ENCODE measurements at places on chromosomes 5 and 9. TPM values are rescaled to one million over a fixed set of nuclear protein-coding genes. Genes with fewer than 3 reads are reported as not detected.

The INSL4 gene
- total RNA-seq, result not detected

The CAMK4 gene
- total RNA-seq, result 0.79 TPM

GRCh38 chr5:177526791-177527190 lies 10.0 kb upstream of the DDX41 start:
- no peak for DNase-seq

GRCh38 chr5:178236126-178236525 lies 3.5 kb upstream of the PHYKPL start:
- no peak for DNase-seq

- peak; percentile 92 for DNase-seq
These were observed 583 bp downstream of the DIAPH1 start for GRCh38 chr5:141618030-141618803.

The FOXD4 gene
- total RNA-seq, result 0.19 TPM

The C9orf50 gene
- not detected for total RNA-seq

DNA sequence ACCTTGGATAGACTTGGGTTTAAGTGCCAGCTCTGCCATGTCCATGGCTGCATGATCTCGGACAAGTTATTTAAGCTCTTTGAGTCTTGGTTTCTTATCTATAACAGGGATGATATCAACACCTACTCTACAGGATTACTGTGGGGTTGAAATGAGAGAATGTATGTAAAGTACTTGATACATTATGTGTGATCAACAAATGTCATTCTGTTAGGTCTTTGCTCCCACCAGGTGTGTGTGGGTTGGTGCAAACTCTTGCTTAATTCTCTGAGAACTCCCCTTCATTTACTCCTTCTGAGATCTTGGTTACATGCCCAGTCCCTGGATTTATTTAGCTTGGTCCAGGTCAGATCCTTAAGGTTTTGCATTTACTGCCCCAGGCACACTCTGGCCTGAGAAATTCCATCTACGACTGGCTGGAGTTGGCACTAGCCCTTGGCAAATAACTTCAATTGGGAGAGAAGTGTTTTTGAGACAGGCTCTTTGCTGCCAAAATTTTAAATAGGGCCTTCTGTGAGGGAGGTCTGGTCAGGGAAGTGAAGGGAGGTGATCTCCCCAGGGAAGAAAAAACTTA lies 63.5 kb upstream of the KLF9 start:
- no peak for DNase-seq

The PPIC gene
- 13.6 TPM for total RNA-seq

GRCh38 chr9:137219757-137220316 lies 2.2 kb downstream of the RNF208 start:
- no peak for DNase-seq

- DNase-seq, result no peak
These were observed 156.6 kb downstream of the TLR4 start for GRCh38 chr9:117860849-117861248.

DNA sequence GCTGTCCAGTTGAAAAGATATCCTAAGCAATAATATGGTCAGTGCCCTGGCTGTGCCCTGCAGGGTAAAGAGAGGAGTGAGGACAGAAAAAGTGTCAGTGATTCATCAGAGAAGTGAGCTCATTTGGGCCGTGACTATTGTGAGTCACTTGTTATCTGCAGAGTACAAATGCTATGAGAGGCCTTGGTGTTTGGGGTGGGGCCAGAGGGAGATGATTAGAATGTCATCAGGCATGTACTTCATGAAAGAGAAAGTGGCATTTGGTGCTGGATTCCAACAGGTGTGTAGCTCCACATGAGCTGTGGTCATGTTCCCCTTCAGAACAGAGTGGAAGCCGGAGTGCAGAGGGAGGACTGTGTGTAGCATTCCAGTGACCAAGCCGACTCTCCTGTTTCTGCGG lies 174.1 kb downstream of the KDM4C start:
- DNase-seq, result no peak

- DNase-seq, result no peak
These were observed 12.4 kb downstream of the NFIL3 start for GRCh38 chr9:91411096-91411771.
